Activated CD8-positive, alpha-beta memory T cell treated with anti-CD3 and anti-CD28 coated beads, Interleukin-2, amount 10 ng/mL, durations not matched to agents 7 days and 5 days (primary cell): ENCODE measurements at places on chromosomes 7 and 10. TPM values are rescaled to one million over a fixed set of nuclear protein-coding genes. Genes with fewer than 3 reads are reported as not detected.

DNA sequence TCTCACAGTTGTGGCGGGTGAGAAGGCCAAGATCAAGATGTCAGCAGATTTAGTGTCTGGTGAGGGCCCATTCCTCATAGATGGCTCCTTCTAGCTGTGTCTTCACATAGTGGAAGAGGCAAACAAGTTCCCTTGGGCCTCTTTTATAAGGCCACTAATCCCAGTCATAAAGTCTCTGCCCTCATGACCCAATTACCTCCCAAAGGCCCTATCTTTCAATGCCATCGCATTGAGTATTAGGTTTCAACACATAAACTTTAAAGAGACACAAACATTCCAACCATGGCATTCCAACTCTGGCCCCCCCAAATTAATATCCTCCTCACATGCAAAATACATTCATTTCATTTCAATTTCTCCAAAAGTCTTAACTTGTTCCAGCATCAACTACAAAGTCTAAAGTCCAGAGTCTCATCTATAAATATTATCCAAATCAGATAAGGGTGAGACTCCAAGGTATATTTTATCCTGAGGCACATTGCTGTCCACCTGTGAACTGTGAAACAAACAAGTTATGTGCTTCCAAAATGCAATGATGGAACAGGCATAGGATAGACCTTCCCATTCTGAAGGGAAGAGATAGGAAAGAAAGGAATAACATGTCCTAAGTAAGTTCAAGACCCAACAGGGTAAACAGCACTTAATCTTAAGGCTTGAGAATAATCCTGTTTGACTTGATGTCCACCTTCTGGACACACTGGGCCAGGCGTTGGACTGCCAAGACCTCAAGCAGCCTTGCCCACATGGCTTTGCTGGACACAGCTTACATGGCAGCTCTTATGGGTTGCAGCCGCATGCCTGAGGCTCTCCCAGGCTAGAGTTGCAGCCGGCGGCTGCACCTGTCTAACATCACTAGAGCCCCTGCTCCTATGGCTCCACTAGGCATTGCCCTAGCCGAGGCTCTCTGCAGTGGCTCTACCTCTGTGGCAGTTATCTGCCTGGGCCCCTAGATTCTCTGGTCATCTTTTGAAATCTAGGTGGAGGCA is 312.8 kb downstream of the TNS3 start:
- no peaks in the 10 kb centered on the region for H3K27me3 ChIP-seq
- H3K4me3 ChIP-seq: no peak overlapping the region
- no peak for DNase-seq
- no peaks in the 10 kb centered on the region for H3K4me1 ChIP-seq
- H3K36me3 ChIP-seq: no peaks in the 10 kb centered on the region
- no peak overlapping the region for H3K27ac ChIP-seq

TAC1 gene
- not detected for total RNA-seq

HECW1 gene
- not detected for total RNA-seq

DNA sequence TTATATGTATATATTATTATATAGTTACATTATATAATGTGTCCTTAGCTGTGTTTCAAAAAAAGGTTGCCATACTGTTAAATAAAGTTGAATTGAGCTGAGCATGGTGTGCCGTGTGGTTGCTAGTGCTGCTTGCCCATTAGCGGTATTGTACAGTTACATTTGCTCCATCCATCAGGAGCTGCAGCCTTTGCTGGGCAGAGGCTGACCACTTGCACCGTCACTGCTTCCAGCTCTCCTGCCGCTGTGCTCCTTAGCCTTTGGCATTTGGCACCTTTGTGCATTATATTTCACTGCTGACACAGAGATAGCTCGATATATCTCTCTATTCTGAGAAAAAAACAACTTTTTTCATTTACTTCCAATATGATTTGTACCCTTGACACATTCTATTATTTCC is 372.2 kb downstream of the PHTF2 start:
- H3K36me3 ChIP-seq: no peaks in the 10 kb centered on the region
- no peak overlapping the region for H3K4me3 ChIP-seq
- no peak for DNase-seq
- H3K4me1 ChIP-seq: no peaks in the 10 kb centered on the region

- H3K36me3 ChIP-seq: no peaks in the 10 kb centered on the region
- H3K4me3 ChIP-seq: no peak overlapping the region
- H3K27me3 ChIP-seq: peaks cover 14% of the 10 kb centered on the region
- H3K4me1 ChIP-seq: no peaks in the 10 kb centered on the region
These were observed 78.4 kb upstream of the UNC5B start for GRCh38 chr10:71133710-71134686.

- H3K36me3 ChIP-seq: peaks cover 2% of the 10 kb centered on the region
- no peaks in the 10 kb centered on the region for H3K4me1 ChIP-seq
- peaks cover 5% of the 10 kb centered on the region for H3K27me3 ChIP-seq
- DNase-seq: no peak
- H3K4me3 ChIP-seq: no peak overlapping the region
These were observed 92.0 kb downstream of the LSMEM1 start for GRCh38 chr7:112572669-112573301.
